GM12864 (cell line): ENCODE measurements at places on chromosomes 7 and 10.

- no peak for DNase-seq
Observed at GRCh38 chr10:91957091-91957490, 33.5 kb downstream of the BTAF1 start.

- no peak for DNase-seq
Observed at GRCh38 chr10:84668186-84668763, 339.9 kb downstream of the CCSER2 start.

DNA sequence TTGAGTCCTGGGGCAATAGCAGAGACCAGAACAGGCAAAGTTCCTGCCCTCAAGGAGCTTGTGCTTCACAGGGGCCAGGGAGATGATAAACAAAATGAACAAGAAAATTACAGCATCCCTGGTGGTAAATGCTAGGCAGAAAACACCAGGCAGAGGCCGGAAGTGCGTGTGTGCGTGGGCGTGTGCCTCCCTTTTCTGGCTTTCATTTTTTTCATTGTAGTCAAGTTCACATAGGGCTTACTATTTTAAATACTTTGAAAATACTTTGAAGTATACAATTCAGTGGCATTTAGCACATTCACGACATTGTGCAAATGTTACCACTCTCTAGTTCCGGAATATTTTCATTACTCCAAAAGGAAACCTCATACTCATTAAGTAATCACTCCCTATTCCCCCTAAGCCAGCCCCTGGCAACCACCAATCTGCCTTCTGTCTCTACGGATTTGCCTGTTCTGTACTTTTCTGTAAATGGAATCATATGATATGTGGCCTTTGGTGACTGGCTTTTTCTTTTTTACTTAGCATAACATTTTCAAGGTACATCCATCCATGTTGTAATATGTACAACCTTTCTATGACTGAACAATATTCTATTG, 88.1 kb upstream of the PDCD4 start:
- DNase-seq = no peak

DNA sequence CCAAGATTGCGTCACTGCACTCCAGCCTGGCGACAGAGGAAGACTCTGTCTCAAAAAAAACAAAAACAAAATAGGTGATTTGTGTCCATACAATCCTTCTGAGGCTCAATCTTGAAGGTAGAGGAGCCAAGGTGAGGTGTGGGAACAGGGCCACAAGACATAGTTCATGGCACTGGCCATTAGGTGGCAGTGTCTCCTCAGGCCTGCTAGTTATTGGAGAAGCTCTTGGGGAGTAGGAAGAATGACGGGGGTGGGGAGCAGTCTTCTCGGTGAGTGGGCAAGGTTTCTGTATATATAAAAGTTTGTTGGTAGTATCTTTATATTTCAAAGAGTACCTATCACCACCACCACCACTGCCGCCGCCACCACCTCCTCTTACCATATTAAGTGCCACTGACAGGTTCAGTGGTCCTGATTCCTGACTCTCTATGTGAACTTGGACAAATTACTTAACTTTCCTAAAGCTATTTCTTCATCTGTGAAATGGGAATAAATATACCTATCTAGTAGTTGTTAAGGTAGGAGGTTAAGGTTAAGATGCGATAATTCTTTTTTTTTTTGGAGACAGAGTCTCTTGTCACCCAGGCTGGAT, 24.0 kb downstream of the CCSER2 start:
- DNase-seq = no peak

DNA sequence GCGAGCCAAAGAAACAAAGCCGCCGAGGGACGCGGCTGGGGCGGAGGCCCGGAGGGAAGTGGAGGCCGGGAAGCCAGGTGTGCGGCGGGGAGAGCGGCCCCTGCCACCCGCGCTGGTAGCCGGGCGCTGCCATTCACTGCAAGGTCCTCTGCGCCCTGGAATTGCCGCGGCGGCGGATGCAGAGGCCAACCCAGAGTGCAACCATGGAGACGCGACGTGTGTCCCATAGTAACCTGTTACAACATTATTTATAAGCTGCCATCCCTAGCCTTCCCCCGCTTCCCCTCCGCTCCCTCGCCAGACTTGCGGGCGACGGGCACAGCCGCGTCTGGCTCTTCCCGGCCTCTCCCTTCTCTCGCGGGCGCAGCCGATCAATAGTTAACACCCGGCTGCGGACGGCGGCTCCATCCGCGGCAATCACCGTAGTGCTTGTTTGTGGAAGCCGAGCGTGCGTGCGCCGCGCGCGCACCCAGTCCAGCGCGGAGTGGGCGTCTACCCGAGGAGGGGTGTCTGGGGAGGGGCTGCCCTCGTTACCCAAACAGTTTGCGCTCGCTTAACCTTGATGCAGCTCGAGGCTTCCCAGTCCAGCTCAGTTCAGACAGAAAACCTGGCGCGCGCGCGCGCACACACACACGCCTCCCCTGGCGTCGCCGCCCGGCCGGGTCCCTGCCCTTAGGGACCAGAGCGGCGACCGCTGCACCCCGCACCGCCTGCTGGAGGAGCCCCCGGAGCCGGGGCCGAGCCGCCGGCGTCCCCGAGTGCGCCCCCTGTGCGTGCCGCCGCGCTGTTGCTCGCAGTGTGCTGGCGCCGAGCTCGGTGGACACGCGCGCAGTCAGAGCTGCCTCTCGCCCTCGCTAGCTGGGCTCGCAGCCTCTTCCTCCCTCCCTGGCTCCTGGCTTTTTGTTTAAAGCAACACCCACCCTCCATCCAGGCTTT, 165.4 kb upstream of the DPP6 start:
- DNase-seq = no peak

- DNase-seq = no peak
Observed at GRCh38 chr7:1800902-1801301, 130.8 kb downstream of the ELFN1 start.

DNA sequence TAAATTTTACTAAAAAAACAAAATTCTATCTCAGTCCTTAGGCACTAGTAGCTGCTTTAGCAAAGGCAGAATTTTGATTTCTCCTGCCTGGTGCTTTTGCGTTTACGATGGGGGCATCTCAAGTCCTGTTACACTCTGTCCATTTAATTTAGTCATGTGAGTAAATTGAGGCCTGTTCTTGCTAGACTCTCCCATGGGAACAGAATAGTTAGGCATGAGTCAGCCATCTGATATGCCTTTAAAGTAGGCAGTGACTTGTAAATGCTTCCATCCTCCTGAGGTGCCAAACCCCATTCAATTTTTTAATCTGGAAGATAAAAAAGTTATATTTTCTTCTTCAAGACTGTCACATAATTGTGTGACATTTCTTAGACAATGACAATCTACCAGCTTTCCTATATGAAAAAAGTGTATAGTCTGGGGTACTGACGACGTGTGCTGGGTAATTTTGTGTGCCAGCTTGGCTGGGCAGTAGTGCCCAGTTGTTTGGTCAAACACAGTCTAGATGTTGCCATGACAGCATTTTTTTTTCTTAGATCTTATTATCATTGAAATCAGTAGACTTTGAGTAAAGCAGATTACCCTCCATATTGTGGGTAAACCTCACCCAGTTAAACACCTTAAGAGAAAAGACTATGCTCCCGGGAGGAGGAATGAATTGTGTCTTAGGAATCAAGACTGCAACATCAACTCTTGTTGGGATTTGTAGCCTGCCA, 603.4 kb downstream of the SORCS1 start:
- no peak for DNase-seq

DNA sequence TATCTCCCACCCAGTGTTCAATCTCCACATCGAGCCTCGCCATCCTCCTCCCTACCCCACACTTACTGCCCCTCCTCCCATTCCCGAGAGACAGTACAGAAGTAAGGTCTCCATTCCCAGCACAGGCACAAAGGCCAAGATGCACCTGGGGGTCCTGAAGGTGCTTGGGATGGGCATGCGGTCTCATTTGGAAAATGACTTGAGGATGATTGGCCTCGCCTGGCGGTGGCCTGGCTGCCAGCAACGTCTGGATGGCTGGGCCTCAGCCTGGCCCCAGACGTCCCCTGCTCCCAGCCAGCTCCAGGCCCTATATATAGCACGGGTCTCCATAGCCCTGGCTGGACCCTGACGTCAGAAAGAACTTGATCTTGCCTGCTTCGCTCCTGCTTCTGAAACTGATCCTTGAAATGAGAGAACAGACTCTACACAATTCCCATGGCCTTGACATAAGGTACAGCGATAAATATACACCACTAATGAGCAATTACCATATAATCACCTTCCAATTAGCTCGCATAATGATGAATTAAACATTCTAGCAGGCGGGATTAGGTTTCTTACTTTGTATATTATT, 11.8 kb downstream of the EMX2 start:
- no peak for DNase-seq

GRCh38 chr10:75404815-75405597, 3.4 kb upstream of the ZNF503 start:
- no peak for DNase-seq

DNA sequence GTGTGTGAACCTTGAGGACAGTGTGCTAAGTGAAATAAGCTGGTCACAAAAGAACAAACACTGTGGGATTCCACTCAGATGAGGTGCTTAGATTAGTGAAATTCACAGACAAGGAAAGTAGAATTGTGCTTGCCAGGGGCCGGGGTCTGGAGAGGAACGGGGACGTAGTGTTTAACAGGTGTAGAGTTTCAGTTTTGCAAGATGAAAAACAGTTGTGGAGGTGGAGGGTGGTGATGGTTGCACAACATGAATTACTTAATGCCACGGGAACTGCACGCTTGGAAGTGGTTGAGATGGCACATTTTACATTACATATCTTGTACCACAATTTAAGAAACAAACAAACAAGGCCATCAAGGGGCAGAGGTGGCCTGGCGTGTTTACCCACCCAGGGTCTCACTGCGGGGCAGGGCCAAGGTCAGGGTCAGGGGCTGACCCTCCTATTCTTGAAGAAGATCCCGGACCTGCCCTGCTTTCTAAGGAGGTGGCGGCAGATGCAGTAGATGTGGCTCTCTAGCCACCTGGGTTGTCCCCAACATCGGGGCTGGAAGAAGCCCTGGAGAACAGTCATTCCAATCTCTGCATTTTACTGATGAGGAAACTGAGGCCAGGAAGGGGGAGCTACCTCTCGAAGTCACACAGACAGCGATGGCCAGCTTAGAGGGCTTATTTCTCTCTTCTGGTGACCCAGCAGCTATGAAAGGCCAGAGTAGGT, 91.5 kb upstream of the LRRC4 start:
- DNase-seq = no peak

DNA sequence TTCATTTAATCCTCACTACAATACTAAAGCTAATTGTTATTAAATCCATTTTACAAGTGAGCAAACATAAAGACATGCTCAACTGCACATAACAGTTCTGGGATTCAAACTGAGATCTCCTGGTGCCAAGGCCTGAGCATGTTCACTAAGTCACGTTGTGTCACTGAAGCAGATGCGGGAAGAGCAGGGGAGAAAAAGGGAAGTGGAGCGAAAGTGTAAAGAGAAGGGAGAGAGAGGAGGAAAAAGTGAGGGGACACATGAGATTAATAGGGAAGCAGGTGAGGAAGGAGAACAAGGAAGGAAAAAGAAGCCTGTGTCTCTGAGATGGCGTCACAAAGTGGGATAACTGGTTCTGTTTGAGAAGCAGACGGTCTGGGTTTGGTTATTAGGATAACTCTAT, 38.9 kb upstream of the KAT6B start:
- DNase-seq = no peak

GRCh38 chr7:106421181-106421762, 136.5 kb upstream of the NAMPT start:
- DNase-seq = no peak

GRCh38 chr10:117534321-117535297, 7.9 kb upstream of the EMX2 start:
- DNase-seq = no peak

GRCh38 chr7:116443101-116443523, 56.4 kb upstream of the CAV2 start:
- DNase-seq = no peak

GRCh38 chr7:123355576-123356190, 155.9 kb upstream of the SLC13A1 start:
- DNase-seq = no peak

DNA sequence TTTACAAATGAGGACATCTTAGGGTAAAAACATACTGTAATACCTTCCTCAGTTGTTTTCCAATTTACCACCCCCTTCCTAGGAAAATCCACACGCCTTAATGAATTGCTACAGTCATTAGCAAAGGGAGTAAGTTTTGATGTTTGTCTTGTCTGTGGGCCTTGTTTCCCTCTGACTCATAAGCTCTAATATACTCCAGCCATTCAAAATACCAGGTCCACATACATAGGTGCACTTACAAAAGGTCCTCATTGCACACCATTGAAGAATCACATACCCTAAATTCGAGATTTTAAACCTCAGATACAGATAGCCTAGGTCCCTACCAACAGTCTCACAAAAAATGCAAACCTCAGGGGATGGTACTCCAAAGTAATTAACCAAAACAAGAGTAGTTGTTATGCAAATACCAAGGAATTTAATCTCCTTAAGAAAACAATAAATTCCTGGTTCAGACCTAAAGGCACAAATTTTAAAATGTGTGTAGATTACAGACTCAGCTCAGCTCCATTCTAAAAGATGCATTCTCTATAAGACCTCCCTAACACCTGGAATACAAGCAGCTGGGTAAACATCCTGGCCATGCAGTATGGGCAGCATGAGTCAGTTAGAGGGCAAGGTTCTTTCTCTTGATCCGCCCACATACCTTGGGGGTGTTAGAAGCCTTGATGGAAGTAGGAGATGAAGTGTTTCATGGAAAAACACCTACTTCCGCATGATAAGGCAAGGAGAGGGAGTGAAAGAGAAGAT, 3.0 kb upstream of the LIPK start:
- DNase-seq = no peak

DNA sequence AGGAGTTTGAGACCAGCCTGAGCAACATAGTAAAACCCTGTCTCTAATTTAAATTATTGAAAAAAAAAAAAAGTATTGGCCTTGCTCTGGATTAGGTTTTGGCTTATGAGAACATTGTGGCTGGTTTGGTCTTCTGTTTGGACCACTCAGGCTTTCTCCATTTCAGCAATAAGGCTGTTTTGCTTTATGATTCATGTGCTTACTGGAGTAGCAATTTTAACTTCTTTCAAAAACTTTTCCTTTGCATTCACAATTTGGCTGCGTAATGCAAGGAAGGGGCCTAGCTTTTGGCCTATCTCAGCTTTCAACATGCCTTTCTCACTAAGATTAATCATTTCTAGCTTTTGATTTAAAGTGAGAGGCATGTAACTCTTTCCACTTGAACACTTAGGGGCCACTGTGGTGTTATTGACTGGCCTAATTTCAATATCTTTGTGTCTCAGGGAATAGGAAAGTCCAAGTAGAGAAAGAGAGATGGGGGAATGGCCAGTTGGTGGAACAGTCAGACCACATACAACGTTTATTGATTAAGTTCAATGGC, 38.0 kb upstream of the SRPK2 start:
- DNase-seq = no peak
